ENCODE measurements at places on chromosomes 4 and X. TPM values are rescaled to one million over a fixed set of nuclear protein-coding genes. Genes with fewer than 3 reads are reported as not detected.

GRCh38 chr4:165667969-165668368 lies 205.1 kb upstream of the TLL1 start:
- no peak for DNase-seq

DNA sequence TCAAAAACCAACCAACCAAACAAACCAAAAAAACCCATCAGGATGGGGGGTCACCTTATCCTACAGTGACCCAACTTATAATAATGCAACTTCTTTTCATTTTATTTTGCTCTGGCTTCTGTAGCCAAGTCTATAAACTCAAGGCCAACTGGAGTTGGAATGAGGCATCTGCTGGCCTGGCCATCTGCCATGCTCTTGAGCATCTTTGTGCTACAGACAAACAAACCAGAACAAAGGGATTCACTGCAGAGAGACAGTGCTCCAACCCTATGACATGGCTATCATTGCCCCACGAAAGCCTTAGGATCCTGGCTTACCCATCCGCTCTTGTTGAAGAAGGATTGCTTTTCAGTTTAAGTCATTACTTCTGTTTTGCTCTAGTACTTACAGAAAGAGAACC lies 49.2 kb upstream of the SCRG1 start:
- no peak for DNase-seq

- no peak for DNase-seq
These were observed 174.1 kb downstream of the RBMX2 start for GRCh38 chrX:130575831-130576389.

GRCh38 chr4:122458625-122459024 lies 2.1 kb upstream of the IL2 start:
- no peak for DNase-seq

GRCh38 chrX:2336181-2336580 lies 164.6 kb downstream of the DHRSX start:
- DNase-seq, result no peak

Gene TMEM156
- total RNA-seq, result 1.0 TPM

DNA sequence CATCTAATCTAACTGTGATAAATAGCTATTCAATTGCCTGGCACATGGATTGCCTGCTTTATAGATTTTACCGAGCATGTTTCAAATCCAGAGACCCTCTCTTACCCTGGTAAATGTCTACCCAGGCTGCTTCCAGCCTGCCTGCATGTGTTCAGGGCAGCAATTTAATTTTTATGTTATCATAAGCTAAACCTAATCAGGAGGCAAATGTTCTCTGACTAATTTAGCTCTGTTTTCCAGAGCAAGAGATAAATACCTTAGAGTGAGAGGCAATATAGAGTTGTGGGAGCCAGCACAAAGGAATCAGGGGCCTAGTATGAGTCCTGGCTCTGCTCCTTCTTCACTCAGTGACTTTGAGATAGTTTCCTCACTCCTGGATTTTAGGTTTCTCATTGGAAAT lies 37.7 kb downstream of the PARM1 start:
- DNase-seq, result no peak

GRCh38 chr4:55730280-55730931 lies 89.2 kb upstream of the EXOC1L start:
- DNase-seq, result no peak

Gene CCNB3
- total RNA-seq, result 0.59 TPM

DNA sequence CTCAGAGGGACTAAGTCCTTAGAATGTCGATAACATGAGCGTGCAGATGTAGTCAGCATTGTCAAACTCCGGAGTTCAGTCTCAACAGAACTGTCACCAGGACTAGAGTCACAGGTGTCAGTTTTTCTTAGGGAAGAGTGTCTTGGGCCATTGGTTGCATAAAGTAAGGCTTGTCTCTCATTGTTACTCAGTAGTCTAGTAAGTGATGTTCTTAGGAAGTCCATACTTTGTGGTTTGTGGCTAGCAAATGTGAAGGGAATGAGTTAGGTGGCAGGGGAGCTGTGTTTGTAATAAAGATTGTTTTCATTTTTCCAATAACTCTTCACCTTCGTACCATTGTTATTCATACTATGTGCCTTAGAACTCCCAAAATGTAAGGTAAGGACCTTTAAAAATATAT lies 119.6 kb downstream of the AFF2 start:
- no peak for DNase-seq
